Right ventricle myocardium superior (tissue), 1 donor: ENCODE measurements at places on chromosomes 13 and 19. TPM values are rescaled to one million over a fixed set of nuclear protein-coding genes. Genes with fewer than 3 reads are reported as not detected.
A peak's percentile ranks its signal among the peaks of the same experiment; 100 is the strongest.

Gene KIR2DL1
- total RNA-seq: not detected

- DNase-seq: no peak
Observed at GRCh38 chr13:94344126-94344818, 135.2 kb downstream of the DCT start.

DNA sequence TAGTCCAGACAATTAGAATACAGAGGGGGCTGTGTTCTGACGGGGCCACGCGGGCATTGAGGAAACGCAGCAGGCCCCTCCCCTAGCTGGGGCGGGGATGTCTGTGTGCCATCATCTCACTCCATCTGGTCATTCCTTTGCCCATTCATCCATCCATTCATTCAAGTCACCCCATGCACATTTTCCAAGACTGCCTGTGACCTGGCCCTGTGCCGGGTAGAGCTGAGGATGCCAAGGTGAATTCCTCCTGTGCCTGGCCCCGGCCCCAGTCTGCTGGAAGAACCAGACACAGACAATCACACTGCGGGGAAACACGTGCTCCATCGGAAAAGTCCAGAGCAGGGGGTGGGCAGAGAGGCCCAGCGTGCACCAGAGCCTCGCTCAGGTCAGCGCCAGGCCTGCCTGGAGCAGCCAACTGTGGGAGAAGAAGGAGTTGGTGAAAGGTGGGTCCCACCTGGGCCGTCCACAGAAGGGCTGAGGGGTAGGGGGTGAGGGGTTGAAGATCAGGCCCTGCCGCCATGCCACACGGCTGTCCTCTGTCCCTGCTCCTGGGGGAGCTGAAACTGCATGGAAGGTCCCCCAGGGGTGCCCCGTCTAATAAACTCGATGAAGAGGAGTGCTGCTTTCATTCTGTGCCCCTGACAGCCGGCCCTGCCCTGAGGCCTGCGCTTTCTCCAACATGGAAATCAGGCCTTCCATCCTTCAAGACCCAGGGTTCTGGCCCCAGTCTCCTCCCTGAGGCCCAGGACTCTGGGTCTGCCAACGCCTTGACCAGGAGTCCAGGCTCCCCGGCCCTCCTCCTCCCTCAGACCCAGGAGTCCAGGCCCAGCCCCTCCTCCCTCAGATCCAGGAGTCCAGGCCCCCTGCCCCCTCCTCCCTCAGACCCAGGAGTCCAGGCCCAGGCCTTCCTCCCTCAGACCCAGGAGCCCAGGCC, 1.6 kb upstream of the CACNG6 start:
- peak; percentile 16 for DNase-seq

DNA sequence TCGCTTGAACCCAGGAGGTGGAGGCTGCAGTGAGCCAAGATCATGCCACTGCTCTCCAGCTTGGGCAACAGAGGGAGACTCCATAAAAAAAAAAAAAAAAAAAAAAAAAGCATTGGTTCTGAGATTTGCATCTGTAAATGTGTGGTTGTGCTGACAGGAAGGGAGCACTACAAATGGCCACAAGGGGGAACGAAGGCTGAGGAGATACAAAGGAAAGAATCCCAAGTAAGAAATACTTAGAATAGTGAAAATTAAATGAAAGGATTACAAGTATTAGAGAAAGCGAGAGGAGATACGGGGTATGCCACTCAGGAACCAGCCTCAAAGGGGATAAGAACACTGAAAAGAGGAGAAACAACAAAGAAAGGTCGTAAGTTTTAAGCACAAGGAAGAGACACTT, 284.9 kb downstream of the KLF12 start:
- DNase-seq: no peak

DNA sequence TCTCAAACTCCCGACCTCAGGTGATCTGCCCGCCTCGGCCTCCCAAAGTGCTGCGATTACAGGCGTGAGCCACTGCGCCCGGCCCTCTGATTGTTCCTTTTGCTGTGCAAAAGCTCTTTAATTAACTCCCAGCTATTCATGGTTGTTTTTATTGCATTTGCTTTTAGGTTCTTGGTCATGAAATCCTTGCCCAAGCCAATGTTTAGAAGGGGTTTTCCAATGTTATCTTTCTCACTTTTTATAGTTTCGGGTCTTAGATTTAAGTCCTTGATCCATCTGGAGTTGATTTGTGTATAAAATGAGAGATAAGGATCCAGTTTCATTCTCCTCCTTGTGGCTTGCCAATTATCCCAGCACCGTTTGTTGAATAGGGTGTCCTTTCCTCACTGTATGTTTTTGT, 19.2 kb upstream of the GRTP1 start:
- DNase-seq: no peak

DNA sequence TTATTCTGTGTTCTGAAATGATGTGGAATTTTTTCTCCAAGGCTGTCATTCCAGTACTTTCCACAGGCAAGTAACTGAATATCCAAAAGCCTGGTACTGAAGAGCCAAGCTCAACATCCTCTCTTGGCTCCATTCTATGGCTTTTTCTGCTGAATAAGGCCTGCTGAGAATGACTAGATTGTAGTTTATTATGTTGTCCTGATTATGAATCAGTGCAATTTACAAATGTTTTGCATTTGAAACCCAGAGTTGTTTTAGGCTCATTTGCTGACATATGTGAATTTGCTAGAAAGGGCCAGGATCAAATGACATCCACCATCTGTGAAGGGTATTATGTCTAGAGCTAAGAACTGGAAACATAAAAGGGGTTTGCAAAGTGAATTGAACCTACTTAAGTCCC, 596.6 kb downstream of the KCTD12 start:
- DNase-seq: no peak
